ENCODE measurements at places on chromosomes 2 and 18.

- no peak for DNase-seq
Measured at GRCh38 chr2:127486247-127487058, 39.8 kb downstream of the IWS1 start.

- no peak for DNase-seq
Measured at GRCh38 chr2:65869296-65869695, 436.9 kb upstream of the SPRED2 start.

GRCh38 chr18:31197676-31198075 is 35.0 kb upstream of the DSC1 start:
- no peak for DNase-seq

- DNase-seq: no peak
Measured at GRCh38 chr2:222362336-222362735, 62.0 kb upstream of the SGPP2 start.

DNA sequence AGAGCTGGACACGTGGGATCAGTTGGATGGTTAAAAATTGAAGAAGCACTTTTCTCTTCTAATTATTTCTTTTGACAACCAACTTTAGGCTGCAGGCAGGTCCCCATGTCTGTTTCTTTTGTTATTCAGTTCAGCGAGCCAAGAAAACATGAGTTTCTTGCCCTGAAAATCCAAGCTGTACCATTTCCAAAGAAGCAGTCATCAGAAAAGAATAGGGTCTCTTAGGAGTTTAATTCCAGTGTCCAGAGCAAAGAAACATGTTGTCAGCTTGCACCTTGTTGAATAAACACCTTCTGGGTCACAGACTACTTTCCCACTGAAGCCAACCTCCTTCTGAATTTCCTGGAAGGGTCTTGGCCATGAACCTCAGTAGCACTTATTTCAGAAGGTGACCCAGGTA is 170.5 kb upstream of the COPS8 start:
- no peak for DNase-seq
